ENCODE measurements at places on chromosomes 2 and 18.

DNA sequence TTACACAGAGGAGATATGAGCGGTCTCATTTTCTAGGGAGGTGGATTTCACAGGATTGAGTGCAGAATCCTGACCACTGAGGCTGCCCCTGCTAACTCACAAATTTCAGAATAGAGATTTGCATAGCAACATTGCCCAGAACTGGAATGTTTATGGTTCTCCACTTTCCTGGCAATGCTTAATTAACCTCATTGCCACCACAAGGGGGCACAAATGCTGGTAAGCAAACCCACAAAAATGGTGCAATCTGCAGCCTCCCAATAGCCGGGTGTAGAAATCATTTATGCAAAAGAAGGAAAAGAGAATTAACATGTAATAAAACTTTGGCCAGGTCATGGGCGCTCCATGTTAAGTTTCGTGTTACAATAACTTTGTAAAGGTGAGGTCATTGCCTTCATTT is 112.4 kb downstream of the CYRIA start:
- DNase-seq = no peak

DNA sequence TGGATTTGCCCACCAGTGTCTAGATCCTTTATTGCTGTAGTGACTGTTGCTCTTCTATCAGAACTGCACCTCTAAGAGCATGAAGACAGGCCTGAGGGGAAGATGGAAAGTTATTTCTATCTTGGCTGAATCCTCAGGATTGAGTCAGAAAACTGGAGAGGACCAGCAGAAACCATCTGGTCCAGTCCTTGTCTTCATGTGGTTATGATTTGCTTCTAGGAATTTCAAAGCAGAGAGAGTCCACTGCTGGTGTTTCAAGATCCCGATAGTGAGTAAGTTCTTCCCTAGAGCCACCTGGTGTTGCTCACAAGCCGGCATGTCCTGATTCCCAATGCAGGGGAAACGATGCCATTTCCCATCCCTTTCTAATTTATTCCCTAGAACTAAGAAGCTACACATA is 84.2 kb downstream of the NCKAP5 start:
- no peak for DNase-seq

GRCh38 chr2:2591542-2591940 is 260.5 kb upstream of the MYT1L start:
- no peak for DNase-seq

GRCh38 chr2:21067859-21068537 is 24.1 kb upstream of the APOB start:
- no peak for DNase-seq

- DNase-seq = no peak
Observed at GRCh38 chr2:29632018-29632417, 289.4 kb downstream of the ALK start.

All from activated gamma-delta T cell treated with anti-CD3 and anti-CD28 coated beads, Interleukin-2, amount 50 U/mL, for 16 hours (primary cell).